ENCODE measurements at places on chromosomes 6 and 20. TPM values are rescaled to one million over a fixed set of nuclear protein-coding genes. Genes with fewer than 3 reads are reported as not detected.

Gene OPN5
- not detected for total RNA-seq

Gene FLRT3
- total RNA-seq = not detected

Gene SLC25A27
- 0.28 TPM for total RNA-seq

Gene SLC17A9
- total RNA-seq = 14.0 TPM

Gene PSORS1C2
- not detected for total RNA-seq

Gene LAMA2
- total RNA-seq = 0.64 TPM

Gene KCNK16
- total RNA-seq = not detected

Gene POU3F2
- not detected for total RNA-seq

Gene DZANK1
- total RNA-seq = 1.9 TPM

Gene MATN4
- total RNA-seq = 1.5 TPM

Gene DNMT3B
- 1.1 TPM for total RNA-seq

Gene FBXO5
- 36.4 TPM for total RNA-seq

Measured in activated CD4-positive, alpha-beta T cell treated with anti-CD3 and anti-CD28 coated beads, Interleukin-2, amount 10 ng/mL, durations not matched to agents 24 days and 14 days (primary cell).